ENCODE measurements at places on chromosomes 1 and 21.

DNA sequence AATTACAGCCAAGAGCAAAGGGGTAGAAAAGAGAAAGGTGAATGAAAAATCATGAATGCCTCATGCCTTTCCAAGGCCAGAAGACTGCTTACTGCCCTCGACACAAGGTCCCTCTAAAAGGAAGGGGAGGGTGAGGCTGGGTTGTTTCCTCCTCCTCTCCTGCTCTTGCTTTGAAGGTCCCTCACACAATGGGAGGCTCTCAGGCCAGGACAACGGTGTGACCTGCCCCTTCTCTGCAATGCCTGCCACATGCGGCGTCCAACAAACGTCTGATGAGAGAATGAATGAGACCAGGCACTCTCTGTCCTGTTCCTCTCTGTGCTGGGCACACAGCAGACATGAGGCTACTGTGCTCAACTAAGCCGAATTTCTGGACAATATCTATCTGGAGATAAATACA is 51.3 kb downstream of the SSBP3 start:
- DNase-seq = no peak

DNA sequence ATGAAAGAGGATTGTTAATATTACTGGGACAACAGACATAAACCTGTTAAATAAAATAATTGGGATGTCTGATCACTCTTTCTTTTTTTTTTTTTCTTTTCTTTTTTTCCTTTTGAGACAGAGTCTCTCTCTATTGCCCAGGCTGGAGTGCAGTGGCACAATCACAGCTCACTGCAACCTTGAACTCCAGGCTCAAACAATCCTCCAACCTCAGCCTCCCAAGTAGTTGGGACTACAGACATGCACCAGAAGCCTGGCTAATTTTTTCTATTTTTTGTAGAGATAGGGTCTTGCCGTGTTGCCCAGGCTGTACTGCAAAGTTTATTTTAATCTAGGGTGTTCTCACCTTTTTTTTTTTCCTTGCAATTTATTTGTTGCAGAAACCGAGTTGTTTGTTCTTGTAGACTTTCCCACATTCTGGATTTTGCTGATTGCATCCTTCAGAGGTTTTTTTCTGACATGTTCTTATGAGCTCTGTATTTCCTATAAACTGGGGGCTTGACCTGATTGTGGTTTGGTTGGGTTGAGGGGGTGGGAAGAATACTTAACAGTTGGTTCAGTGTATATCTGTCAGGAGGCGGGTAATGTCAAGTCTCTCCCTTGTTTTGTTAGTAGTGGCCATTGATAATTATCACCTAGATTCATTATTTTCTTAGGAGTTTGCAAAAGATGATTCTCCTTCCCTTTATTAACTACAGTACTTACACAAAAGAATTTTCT is 125.2 kb downstream of the MAST2 start:
- no peak for DNase-seq

DNA sequence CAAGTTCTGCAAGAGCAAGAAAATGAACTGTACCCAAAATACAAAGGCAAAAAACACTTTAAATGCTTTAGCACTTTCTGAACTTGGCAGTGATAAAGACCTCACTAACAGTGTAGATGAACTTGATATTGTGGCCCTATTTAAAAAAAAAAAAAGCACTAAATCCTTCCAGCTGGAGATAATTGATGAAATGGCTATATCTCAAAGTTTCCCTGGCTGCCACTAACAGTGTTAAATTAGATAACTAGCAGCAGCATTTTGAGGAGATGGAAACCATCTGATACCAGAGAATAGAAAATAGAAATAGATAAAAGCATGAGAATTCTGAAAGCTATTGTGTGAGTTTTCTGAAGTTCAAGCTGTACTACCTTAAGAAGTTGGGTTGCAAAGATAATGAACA is 317.2 kb downstream of the RWDD3 start:
- no peak for DNase-seq

- DNase-seq = peak; percentile 82
Observed at GRCh38 chr1:229625915-229626831, at the start of the genes TAF5L and URB2. Gene TAF5L, minus strand, starts transcription at chr1:229626122. Its CDS starts 11,640 bp downstream, at chr1:229614482. Gene URB2, plus strand, starts transcription at chr1:229626247. Its CDS starts 1,387 bp downstream, at chr1:229627634.

DNA sequence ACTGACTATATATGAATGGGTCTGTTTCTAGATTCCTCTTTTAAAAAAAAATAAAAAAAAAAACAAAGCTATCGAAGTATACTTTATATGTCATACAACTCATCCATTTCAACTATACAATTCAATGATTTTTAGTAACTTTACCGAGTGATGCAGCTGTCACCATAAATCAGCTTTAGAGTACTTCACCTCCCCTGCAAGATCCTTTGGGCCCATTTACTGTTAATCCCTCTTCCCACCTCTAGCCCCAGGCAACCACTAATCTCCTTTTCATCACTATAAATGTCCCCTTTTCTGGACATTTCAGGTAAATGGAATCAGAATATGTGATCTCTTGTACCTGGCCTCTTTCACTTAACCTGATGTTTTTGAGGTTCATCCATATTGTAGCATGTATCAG is 133.9 kb downstream of the PEX14 start:
- no peak for DNase-seq

GRCh38 chr1:26490155-26490554 is 17.9 kb downstream of the HMGN2 start:
- no peak for DNase-seq

DNA sequence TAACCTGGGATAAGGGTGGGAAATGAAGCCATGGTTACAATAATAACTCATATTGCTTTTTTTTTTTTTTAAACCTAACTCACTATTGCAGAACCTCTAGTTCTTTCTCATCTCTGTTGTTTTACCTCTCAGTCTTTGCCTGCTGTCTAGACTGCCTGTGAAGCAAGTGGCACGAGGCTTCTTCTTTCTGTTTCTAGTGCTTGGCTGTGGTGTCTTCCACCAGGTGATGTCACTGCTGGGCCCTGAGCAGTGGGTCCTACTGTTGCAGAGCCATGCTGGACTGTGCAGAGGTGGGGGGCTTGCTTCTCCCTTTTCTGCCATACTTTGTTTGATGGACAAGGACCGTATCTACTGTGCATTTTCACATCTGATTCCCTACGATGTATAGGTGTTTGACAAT is 51.7 kb downstream of the ZNF326 start:
- DNase-seq = no peak

DNA sequence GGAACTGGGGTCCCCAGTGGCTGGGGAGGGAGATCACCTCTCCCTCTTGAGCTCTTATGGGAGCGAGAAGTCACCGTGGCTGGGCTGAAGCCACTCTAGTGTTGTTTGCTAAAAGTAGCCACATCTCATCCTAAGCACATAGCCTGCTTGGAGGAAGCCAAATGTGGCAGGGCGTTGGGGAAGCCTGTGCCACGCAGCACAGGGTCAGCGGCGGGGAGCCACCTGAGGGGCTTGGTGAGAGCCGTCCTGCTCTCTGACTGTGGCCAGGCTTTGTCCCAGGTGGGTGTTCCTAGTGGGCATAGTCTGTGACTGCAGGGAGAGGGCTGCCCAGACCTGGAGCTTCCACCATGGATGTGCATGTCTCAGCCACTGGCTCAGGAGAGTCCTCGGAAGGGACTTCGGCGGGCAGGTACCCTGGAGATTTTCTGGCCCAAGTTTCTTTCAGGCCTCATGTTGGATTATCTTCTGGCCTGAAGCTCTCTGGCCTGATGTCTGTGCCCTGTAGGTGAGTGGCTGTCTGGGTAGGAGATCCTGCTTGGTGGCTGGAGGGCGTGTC is 38.9 kb downstream of the MORN1 start:
- no peak for DNase-seq

GRCh38 chr1:231487019-231487418 is 41.5 kb upstream of the TSNAX start:
- DNase-seq = no peak

GRCh38 chr1:236257216-236257615 is 24.5 kb downstream of the ERO1B start:
- DNase-seq = no peak

DNA sequence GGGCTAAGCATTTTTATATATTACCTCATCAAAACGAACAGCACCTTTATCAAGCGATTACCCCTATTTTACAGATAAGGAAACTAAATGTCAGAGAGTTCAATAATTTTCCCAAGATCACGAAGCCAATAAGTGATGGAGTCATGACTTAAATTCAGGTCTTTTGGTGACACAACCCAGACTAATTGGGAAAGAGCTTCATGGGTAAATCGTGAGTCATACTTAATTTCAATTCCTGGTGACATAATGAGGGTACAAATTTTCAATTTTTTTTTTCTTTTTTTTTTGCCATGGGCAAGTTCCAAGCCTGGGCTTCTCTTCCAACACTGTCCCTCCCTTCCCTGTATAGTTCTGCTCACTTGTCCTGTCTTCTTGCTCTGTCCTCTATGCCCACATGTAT is 30.1 kb upstream of the IL10 start:
- no peak for DNase-seq

DNA sequence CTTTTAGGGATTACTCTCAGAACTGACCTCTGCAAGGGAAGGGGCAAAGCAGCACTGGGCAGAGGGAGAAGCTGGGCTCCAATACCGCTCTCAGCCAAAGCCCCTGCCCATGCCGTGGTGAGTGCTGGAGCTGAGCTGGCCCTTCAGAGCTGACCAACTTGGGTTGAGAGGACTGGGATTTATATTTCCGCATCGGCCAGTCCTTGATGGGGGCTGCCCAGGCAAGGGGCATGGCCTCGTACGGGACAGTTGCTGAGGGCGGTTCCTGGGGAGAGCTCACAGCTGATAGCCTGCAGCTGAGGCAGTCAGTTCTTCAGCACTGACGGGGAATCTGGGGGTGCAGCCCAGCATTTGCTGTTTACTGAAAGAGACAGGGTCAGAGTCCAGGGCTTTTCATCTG is 8.0 kb downstream of the HUNK start:
- DNase-seq = no peak

DNA sequence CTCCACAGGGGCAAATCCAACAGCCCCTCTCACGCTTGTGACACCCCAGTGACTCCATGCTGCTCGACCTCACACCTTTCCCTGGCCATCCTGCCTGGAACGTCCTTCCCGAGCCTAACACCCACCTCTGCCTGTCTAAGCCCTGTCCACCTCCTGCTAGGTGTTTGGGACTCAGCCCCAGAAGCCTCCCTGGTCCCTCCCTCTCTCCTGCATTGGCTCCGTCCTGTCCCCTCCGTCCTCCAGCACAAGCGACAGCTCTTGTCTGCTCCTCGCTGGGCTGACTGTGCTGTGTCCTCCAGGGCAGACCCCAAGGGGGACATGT is 102.0 kb upstream of the IFFO2 start:
- DNase-seq = no peak

Data from CD8-positive, alpha-beta T cell (primary cell).